CD4-positive, alpha-beta memory T cell (primary cell): ENCODE measurements at places on chromosomes 5 and 9. TPM values are rescaled to one million over a fixed set of nuclear protein-coding genes. Genes with fewer than 3 reads are reported as not detected.

Gene IFNA21
- total RNA-seq, result not detected

Gene GARIN3
- total RNA-seq, result not detected

Gene EPB41L4B
- not detected for total RNA-seq

Gene CARTPT
- not detected for total RNA-seq

Gene FBXL7
- not detected for total RNA-seq

Gene RACK1
- 1,956 TPM for total RNA-seq

Gene SEC16A
- total RNA-seq, result 82.9 TPM

Gene ENTPD2
- not detected for total RNA-seq

Gene ANXA2R
- 47.8 TPM for total RNA-seq

Gene WDR55
- total RNA-seq, result 47.1 TPM

Gene DOLK
- total RNA-seq, result 9.9 TPM

Gene AFAP1L1
- not detected for total RNA-seq

Gene PCDHA5
- total RNA-seq, result not detected

Gene EMB
- 264 TPM for total RNA-seq

Gene C8G
- 2.2 TPM for total RNA-seq

Gene C1QTNF3
- 7.0 TPM for total RNA-seq

Gene PCDHA3
- not detected for total RNA-seq

Gene PCDHGA8
- total RNA-seq, result not detected
